ENCODE measurements at places on chromosomes 13 and 19.

DNA sequence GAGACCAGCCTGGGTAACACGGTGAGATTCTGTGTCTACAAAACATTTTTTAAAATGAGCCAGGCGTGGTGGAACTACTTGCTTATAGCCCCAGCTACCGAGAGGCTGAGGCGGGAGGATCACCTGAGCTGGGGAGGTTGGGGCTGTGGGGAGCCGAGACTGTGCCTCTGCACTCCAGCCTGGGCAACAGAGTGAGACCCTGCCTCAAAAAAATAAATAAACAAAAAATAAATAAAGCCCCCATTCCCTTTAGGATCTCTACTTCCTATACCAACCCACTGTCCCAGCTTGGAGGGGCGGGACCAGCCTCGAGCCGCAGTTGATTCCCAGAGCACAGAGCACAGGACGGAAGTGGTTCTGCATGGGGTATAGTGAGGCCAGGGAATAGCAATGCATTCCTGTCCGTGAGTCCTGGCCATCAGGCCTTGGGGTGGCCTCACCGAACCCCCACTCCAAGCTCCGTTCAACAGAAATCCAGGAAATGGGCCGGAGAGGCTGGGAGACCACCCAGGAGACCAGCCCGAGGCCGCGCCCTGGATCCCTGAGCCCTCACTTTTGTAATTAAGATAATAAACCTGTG lies 4.9 kb upstream of the PTBP1 start:
- DNase-seq: no peak

DNA sequence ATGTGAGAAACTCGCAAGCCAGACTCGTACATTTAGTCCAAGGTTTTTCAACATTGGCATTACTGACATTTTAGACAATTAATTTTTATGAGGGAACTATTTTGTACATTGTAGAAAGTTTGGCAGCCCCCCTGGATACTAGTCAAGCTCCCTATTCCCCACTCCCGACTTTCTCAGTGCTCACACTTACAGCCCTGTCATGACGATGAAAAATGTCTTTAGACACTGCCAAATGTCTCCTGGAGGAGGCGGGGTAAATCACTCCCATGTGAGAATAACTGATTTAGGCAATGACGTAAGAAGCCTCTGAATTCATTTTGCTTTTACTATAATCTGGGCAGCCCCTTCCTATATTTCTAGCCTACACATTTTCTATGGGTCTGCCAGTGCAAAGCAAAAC lies 535.8 kb upstream of the KLHL1 start:
- DNase-seq: no peak

DNA sequence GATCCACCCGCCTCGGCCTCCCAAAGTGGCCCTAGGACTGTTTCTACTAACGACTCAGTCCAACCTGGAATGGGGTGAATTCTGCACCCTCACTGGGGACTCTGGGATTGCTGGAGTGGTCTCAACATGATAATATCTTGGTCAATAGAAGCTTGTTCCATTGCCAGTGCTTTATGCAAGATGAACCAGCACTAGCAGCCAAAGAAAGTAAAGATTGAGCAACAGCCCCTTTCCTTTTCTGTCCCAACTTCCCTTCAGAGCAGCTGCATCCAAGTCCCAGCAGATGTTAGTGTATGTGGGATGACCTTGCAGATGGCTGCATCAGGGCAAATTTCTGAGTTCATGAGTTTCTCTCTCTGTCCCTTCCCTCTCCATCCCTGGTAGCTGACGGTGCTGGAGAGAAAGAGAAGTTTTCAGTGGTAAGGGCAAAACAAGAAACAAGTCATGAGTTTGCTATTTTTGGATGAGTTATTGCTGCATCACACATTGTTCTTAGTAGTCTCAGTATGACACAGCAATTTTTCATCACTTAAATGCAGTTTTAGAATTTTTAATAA lies 183.6 kb upstream of the EDNRB start:
- no peak for DNase-seq

GRCh38 chr13:70520275-70521036 lies 412.2 kb upstream of the KLHL1 start:
- no peak for DNase-seq

- no peak for DNase-seq
Observed at GRCh38 chr13:30355384-30355699, 48.0 kb upstream of the KATNAL1 start.

DNA sequence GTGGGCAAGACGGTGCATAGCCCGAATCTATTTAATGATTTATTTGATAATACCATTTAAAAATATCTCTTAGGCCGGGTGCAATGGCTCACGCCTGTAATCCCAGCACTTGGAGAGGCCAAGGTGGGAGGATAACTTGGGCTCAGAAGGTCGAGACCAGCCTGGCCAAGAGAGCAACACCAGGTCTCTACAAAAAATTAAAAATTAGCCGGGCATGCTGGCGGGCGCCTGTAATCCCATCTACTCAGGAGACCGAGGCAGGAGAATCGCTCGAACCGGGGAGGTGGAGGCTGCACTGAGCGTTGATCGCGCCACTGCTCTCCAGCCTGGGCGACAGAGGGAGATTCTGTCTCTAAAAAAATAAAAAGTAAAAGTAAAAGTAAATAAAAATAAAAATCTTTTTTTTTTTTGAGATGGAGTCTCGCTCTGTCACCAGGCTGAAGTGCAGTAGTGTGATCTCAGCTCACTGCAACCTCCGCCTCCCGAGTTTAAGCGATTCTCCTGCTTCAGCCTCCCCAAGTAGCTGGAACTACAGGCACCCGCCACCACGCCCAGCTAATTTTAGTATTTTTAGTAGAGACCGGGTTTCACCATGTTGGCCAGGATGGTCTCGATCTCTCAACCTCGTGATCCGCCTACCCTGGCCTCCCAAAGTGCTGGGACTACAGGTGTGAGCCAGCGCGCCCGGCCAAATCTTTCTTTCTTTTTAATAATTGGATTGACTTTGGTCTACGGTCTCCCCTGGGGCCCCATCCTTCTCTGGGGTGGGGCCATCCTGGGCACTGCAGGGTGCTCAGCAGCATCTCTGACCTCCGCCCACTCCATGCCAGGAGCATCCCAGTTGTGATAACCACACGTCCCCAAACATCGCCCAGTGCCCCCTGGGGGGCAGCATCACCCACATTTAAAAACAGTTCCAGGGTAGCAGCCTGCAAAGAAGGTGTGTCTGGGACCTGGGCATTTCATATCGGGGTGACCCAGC lies 90.7 kb downstream of the GNG7 start:
- no peak for DNase-seq

- DNase-seq: no peak
Observed at GRCh38 chr19:41776700-41777099, 19.7 kb upstream of the CEACAM3 start.

GRCh38 chr13:80989747-80990146 lies 648.8 kb upstream of the SPRY2 start:
- DNase-seq: no peak

DNA sequence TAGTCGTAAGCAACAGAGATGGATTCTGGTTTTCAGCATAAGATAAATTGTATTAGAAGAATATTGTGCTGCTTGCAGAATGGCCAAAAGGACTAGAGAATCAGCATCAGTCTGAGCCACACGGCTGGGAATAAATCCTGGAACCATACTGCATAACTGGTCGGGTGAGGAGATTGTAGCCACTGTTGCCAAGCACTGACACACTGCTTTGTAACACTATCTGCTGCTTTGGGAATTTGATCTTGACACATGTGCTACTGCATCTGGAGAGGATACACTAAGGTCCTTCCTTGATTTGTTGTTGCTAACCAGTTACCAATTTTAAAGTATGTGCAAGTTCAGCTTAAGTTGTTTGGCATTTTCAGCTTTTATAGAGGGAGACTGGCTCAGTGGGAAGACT lies 1.9 kb downstream of the HNRNPA1L2 start:
- DNase-seq: no peak

- DNase-seq: no peak
Observed at GRCh38 chr19:24074720-24075454, 12.1 kb upstream of the ZNF254 start.

- no peak for DNase-seq
Observed at GRCh38 chr19:51576850-51577249, 5.8 kb downstream of the ZNF175 start.

DNA sequence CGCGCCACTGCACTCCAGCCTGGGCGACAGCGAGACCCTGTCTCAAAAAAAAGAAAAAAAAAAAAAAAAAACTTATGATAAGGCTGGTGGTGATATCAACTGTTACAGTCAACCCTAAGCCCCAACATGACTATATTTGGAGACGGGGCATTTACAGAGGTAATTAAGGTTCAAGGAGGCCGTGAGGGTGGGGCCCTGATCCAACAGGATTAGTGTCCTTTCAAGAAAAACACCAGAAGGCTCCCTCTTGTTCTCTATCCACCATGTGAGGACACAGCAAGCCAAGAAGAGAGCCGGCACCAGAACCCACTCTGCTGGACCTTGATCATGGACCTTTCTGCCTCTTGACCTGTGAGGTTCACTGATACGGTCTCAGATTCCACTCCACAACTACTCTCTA lies 14.1 kb downstream of the MIER2 start:
- no peak for DNase-seq

- DNase-seq: no peak
Observed at GRCh38 chr13:51303063-51303552, 36.4 kb upstream of the SERPINE3 start.

DNA sequence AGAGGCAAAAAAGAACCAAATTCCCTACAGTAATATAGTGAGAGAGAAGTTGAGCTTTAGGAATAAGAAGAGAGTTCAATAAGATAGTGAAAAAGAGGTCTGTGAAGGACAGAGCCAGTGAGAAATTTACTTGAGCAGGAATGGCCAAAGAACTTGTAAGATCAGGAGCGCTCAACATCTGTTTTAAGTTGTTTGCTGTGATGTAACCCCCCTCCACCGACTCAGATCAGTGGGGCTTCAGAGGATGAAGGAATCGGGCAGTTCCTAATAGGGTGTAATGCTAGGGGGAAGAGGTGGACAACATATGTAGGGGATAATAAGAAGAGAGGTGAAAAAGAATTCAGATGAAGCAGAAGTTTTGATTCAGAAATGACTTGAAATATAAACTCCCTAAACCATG lies 85.3 kb upstream of the FNDC3A start:
- DNase-seq: no peak

GRCh38 chr19:50817941-50818858 lies 5.4 kb downstream of the KLK1 start:
- DNase-seq: peak; percentile 43

GRCh38 chr13:60062502-60062901 lies 101.2 kb downstream of the DIAPH3 start:
- DNase-seq: no peak

DNA sequence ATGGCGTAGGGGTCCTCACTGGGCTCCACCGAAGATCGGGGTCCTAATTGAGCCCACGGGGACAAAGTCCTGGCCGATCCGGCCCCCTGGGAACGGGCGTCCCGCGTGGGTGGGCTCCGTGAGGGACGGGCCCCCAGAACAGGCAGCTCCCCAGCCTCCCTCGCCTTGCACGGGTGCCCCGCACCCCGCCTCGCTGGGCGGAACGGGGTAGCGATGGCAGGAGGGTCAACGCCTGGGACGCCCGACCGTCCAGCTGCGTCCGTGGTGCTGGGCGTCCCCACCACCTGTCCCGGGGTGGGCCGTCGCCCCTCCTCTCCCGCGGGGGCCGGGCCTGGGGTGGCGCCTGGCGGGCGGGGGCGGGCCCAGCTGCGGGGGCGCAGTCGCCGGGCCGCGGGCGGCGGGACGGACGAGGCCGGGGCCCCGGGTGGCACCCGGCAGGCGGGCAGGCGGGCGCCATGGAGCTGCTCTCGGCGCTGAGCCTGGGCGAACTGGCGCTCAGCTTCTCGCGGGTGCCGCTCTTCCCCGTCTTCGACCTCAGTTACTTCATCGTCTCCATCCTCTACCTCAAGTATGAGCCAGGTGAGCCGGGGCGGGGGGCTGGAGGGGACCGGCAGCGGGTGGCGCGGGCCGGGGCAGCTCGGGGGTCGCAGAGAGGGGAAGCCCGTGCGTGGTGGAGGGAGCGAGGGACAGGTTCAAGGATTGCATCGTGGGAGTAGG lies at the start of gene TMEM38A:
TMEM38A (plus strand) TSS at position 377 of the 717 bp plus-strand sequence; CDS start at position 456, 79 bp downstream.
- DNase-seq: peak; percentile 26

DNA sequence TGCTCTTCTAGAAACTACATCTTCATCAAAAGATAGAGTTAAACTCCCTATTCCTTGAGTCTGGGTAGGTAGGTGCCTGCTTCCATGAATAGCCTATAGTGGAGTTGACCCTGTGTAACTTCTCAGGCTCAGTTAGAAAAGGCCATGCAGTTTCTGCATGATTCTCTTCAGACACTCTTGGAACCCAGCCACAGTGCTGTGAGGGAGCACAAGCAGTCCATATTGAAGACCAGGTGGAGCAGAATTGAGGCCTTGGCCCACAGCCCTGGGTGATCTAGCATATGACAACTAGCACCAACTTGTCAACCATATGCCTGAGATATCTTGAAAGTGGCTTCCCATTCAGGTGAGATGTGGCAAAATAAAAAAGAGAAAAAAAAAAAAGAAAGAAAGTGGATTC lies 10.3 kb upstream of the PAN3 start:
- no peak for DNase-seq

DNA sequence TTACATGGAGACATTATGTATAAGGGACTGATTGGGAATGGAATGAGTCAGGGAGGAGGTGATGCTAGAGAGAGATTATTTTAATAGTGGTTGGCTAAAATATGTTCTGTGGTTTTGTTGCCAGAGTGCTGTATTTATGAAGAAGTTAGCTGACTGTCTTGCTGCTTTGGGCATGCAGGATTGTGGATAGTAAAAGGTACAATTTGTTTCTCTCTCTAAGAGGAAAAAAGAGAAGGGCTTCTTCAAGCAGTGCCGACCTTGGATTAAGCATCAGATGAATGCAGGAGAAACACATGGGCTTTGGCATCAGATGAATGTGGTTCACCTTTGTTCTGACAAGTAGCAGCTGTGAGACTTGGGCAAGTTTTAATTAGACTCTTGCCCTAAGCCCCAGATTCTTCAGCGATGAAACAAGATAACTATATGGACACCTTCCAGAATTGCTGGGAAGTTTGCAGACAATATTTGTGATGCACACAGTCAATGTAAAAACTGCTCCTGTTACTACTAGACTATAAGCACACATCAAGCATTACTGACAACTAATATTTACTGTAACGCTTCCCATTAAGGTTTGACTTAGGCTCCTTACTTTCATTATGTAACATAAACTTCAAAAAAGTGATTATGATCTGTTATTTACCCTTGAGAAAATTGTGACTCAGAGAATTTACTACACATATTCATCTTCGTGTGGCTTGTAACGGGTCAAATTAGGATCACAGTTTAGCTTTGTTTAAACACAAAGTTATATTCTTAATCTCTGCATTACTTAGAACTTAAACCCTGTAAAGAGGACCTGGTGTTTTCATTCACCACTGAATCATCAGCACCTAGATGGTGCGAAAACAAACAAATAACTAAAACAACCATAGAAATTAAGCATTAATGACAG lies 824.0 kb downstream of the PCDH9 start:
- DNase-seq: no peak

- DNase-seq: no peak
Observed at GRCh38 chr19:9912551-9913236, 23.6 kb downstream of the OLFM2 start.

- no peak for DNase-seq
Observed at GRCh38 chr19:2594319-2594718, 108.2 kb downstream of the GNG7 start.

Measured in stimulated activated CD4-positive, alpha-beta T cell treated with anti-CD3 and anti-CD28 coated beads, TNF-alpha, amount 100 ng/mL, for 1 hour (primary cell).